ENCODE measurements at places on chromosomes 2 and 18.

- no peak for DNase-seq
These were observed 6.9 kb upstream of the MAP2 start for GRCh38 chr2:209416913-209417312.

- no peak for DNase-seq
These were observed 33.0 kb downstream of the TPO start for GRCh38 chr2:1446301-1446700.

GRCh38 chr2:195560209-195560895 lies 96.7 kb upstream of the SLC39A10 start:
- no peak for DNase-seq

DNA sequence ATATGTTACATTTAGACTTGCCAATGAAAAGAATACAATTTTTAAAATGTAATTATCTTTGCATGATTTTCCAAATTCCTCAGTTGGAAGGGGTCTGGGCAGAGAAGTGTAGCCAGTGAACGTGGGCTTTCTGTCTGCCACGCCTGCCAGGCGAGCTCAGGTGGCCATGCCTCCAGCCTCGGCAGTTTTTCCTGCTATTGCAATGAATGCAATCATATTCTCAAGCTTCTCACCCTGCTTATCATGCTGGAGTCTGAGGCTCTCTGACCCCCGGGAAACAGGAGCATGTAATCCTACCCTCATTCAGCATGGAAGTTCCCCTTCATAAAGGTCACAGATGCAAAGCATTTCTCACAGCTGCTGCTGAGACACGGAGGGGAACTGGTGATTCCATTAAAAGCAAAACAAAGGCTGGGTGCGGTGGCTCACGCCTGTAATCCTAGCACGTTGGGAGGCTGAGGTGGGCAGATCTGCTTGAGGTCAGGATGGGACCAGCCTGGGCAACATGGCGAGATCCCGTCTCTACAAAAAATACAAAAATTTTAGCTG lies 154.8 kb downstream of the MBP start:
- no peak for DNase-seq

GRCh38 chr2:182301093-182301492 lies 125.7 kb downstream of the PDE1A start:
- DNase-seq: no peak

- DNase-seq: no peak
These were observed 12.3 kb downstream of the STAT1 start for GRCh38 chr2:191001624-191002023.

DNA sequence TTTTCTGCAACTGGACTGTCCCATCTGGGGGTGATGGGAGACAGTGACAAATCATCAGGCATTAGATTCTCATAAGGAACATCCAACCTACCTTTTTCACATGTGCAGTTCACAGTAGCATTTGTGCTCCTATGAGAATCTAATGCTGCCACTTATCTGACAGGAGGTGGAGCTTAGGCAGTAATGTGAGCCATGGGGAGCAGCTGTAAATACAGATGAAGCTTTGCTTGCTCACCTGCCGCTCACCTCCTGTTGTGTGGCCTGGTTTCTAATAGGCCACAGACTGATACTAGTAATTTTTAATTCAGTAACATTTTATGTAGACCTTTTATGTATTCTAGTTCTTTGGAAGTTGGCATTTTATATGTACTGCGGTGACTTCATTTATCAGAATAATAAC lies 180.1 kb upstream of the SPOPL start:
- DNase-seq: no peak

- DNase-seq: no peak
These were observed 478.7 kb upstream of the REG3G start for GRCh38 chr2:78546843-78547242.

- no peak for DNase-seq
These were observed 81.3 kb downstream of the CDH2 start for GRCh38 chr18:28095631-28096030.

GRCh38 chr2:68799140-68800026 lies 64.8 kb downstream of the ARHGAP25 start:
- DNase-seq: no peak

DNA sequence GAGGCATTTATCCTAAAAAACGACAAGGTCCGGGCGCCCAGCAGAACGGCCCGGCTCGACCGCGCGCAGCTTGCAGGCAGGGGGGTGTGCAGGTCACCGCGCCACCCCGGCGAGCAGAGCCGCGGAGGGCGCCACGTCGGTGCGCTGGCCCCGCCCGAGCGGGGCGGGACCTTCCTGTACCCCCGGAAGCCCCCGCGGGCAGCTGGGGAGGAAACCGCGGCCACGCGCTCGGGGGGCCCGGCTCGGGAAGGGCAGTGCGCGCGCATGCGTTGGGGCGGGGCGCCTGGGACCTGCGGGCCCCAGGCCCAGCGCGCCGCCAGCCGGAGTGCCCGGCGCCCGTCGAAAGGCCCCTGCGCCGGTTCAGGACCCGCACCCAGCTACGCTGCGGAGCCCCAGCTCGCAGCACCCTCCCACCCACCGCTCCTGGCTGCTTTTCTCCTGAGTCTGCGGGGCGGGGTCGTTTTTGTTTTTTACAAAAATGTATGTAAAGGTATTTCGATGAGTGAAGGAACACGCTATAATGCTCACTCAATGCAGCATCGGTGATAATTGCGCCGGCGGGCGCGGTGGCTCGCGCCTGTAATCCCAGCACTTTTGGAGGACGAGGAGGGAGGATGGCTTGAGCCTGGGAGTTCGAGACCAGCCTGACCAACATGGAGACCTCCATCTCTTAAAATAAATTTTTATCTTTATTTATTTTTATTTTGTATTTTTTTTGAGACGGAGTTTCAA lies 47.7 kb upstream of the POMC start:
- DNase-seq: peak; percentile 85

Measured in activated CD4-positive, alpha-beta T cell treated with anti-CD3 and anti-CD28 coated beads, Interleukin-2, amount 50 U/mL, for 48 hours (primary cell).